ENCODE measurements at places on chromosomes 12 and 14. TPM values are rescaled to one million over a fixed set of nuclear protein-coding genes. Genes with fewer than 3 reads are reported as not detected.
A peak's percentile ranks its signal among the peaks of the same experiment; 100 is the strongest.

DNA sequence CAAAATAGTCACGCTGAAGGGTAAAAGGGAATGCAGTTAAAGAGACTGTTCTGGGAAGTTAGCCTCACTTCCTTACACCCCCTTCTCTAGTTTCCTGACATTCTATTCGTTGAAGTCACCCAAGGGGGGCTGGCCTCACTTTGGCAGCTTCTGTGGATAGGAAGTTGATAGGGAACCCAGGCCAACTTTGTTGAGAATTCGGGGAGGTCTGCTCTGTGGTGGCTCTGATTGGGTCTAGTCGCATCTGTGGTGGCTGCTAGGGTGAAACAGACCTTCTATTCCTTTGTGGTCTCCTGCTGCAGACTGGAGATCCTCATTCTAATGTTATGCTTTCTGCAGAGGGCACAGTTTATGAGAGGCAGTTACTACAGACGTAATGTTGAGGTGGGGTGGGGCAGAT, 28.8 kb upstream of the GZMB start:
- no peak for DNase-seq

GRCh38 chr14:20608383-20609110, 17.4 kb upstream of the RNASE12 start:
- DNase-seq = no peak

GRCh38 chr14:34299360-34299759, 162.7 kb downstream of the SPTSSA start:
- no peak for DNase-seq

DNA sequence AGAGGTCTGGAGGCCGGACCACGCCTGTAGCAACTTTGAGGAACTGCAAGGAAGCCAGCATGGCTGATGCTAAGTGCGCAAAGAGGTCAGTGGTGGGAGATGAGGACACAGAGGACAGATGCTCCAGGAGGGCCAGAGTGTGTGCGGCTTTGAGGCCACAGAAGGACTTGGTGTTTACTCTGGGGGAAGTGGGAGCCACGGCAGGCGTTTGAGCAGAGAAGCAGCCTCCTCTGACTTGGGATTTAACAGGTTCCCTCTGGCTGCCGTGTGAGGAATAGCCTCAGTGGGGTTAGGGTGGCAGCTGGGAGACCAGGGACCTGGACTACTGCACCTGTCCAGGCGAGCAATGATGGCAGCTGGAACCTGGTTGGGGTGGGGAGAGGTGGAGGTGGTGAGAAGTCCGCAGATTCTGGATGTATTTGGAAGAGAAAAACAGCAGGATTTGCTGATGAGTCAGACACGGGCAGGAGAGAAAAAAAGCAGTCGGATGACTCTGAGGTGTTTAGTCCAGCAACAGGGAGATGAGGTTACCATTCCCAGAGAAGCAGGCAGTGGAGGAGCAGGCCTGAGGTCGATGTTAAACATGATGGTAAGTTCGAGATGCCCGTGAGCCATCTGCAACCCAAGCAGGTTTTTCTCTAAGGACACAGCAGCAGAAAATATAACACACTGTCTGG, 143.5 kb downstream of the SCARB1 start:
- no peak for DNase-seq

GRCh38 chr12:45130881-45131281, 80.0 kb upstream of the DBX2 start:
- peak; percentile 24 for DNase-seq

DNA sequence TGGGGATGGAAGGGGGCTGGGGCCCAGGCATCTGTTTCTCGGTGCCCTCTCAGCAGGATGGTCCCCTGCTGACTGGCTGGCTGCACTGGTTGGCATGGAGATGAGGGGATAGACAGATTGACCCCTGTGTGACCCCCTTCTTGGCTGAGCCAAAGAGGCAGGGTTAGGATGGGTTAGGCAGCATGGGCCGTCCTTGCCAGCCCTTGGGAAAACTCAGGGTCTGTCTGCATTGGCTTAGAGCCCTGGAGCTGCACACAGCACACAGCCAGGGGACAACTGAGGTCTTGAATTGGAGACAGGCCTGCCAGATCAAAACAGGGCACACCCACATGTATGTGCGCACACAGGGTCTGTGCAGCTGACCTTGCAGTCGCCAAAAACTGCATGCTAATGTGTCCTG, 11.2 kb upstream of the LRP1-AS start:
- no peak for DNase-seq

Gene NANOG
- not detected for polyA plus RNA-seq

Gene CMA1
- not detected for polyA plus RNA-seq

Gene SERPINA3
- polyA plus RNA-seq = 28.2 TPM

Gene CCND2
- polyA plus RNA-seq = 27.5 TPM
